Activated CD4-positive, alpha-beta T cell treated with anti-CD3 and anti-CD28 coated beads, Interleukin-2, amount 50 U/mL, for 24 hours (primary cell): ENCODE measurements at places on chromosomes 4 and X.

DNA sequence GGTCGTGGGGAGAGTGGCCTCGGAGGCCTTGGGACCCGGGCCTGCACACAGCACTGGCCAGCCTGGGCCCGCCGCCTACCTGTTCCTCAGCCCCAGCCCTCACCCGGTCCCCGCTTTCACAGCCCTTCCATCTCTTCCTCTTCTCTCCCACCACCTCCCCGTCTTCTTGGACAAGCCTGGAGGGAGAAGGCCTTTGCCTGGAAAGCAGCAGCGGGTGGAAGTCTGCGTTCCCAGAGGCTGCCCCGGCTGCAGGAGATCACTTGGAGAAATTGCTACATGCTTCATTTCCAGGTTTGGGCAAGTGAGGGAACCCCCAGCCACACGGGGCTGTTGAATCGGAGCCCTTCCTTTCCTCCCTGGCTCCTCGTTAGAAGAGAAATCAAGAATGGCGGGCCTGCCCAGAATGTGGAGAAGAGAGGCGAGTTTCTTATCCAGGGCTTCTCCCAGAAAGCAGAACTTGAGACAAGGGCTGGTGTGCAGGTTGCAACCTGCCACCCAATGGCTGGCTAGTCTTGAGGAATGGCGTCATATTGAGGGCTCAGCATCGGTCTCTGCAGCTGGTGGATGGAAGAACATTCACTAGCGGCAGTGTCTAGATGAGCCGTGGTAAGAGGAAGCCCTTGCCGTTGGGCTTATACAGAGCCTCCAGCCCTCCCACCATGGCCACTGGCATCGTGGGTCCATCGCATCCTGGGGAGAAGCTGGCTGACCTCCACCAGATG is 1.2 kb upstream of the PDZD4 start:
- DNase-seq: no peak

DNA sequence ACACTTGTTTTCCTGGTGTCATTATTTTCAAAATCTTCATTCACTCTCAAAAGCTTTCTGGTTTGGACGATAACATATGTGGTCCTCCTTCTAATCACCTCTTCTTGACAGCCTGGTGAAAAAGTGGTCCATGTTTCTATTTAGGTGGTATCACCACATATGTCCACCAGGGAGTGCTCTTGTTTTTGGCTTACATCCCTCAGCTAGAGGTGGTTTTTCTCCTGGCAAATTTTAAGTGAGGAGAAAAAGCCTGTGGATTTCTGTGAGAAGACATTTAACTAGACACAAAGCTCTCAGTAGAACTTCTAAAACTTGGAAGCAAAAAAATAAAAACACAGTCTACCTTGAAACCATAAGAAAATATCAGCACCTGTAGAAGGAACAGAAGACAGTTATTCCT is 58.0 kb upstream of the FRMPD4 start:
- DNase-seq: no peak

GRCh38 chr4:128565565-128566186 is 243.8 kb upstream of the JADE1 start:
- DNase-seq: no peak

DNA sequence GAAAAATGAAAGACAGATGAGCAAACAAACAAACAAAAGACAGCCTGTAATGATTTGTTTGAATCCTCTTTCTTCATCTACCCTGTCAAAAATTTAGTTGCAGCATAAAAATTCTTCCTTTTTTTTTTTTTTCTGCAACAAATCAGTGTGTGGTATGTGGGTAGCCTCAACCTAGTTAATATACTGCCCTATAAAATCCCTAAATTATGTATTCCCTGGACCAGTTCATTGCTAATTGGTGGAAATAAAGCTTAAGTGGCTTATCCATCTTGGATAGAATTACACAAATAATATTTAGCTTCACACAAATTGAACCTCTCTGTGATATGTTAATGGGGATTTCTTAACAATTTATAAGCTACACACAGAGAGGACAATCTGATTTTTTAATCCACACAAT is 208.4 kb downstream of the NDST4 start:
- no peak for DNase-seq

GRCh38 chrX:8673201-8673600 is 58.7 kb downstream of the ANOS1 start:
- no peak for DNase-seq

DNA sequence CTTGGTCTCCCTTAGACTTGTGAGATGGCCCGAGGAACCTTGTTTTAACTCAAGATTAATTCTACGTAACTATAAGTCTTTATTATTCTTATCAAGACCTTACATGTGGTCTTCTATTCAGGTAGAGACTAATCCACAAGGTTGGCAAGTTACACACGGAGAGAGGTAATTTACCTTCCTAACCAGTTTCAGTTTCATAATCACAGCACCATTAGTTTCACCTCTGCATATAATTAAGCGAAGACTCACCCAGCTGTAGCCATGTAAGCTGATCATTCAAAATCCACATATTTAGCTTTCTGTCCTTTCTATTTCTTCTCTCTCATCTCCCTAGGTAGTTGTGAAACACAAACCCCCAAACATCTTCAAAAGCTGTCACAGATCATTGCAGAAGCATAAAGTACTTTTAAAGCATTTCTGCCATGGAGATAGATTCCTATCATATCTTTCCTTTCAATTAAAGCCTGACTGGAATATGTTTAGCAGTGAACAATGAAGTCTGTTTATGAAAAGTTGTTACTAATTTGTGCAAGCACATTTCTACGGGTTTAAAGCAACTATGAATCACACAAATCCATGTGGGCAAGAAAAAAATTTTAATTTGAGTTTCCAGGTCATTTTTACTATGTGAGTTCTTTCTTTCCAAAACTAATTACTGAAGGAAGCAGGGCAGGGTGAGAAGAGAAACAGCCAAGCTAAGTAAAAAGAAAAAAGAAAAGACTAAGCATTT is 78.5 kb downstream of the BTC start:
- DNase-seq: no peak

GRCh38 chr4:144989306-144989705 is 108.7 kb downstream of the ANAPC10 start:
- DNase-seq: no peak

DNA sequence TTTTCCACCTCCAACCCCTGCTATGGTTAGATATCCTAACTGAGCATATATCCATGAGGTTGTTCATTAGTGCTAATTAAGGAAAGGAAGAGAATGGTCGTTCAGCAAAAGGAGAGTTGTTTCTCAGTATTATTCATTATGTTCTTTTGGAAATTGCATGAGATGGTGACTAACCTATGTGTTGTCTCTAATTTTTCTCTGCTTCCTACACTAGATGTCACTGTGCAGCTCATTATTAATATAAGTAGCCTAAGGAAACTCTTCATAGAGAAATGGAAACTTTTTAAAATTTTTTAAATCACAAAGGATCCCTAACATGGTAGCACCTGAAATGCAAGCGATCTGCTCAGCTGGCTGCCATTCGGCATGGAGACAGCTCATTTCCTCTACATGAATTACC is 67.7 kb upstream of the FAM9A start:
- DNase-seq: no peak

GRCh38 chr4:1984406-1985191 is 24.2 kb downstream of the NELFA start:
- DNase-seq: no peak

DNA sequence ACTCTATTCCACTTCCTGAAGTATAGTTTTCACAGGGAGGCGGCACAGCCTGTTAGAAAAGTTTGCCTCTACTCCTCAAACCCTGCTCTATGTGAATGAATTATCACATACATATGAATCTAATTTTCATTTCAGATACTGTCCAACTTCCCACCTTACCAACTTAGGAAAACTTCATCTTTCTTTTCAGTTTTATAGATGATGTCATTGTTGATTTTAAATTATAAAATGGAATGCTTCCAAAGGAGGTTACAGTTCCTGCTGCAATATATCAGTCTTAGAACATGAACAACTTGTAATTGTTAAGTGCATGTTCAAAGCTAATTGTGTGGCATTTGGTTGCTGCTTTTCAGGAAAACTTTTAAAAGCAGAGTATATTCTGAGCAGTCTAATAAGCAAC is 92.4 kb downstream of the NEUROG2 start:
- no peak for DNase-seq

- DNase-seq: no peak
Observed at GRCh38 chr4:44927399-44928380, 201.3 kb upstream of the GNPDA2 start.

DNA sequence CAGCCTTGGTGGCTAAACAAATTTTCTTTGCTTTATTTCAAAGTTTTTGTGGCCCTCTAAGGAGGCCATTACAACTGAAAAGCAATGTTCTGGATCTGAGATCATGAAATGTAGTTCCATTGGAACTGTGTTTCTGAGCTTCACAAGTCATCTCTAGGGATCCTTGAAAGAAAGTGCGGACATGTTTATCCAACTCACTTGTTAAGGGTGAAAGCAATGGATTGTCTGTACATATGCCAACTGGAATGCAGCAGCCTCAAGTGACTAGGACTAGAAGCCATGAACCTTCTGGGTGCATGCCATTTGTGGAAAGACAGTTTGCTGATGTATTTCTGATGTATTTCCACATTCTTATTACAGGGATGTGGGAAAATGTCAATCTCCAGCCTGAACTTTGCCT is 36.7 kb upstream of the KLHL13 start:
- DNase-seq: no peak

DNA sequence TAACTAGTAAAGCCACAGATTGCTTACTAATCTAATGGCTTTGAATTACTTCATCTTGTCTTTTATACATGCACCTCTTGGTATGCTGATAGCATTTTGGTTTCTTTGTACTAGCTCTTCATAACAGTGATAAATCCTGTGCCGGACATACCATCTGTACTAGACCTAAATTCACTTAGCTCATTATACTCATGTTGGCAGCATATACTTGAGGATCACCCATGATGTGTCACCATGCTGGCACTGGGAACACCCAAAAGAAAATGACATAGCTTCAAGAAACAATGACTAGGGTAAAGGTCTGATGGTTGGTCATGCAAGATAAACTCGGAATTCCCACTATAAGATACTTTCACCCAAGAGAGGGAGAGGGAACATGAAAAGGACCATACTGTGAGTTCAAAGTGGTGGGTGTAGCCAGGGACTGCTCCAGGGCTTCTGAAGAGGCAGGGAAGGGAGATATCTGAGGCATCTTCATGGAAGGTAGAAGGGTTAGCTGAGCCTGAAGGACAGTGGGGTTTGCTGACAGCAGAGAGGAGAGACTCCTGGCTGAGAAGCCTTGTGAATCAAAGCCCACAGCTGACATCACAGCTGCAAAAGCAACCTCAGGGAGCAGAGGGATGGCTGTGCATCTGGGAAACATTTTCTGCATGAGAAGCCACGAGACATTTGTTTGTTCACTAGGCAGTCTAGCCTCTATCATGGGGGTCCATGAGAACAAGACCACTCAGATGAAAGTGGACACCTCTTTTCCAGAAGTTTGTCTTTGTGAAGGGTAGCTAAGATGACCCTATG is 314.2 kb downstream of the RAB28 start:
- no peak for DNase-seq

DNA sequence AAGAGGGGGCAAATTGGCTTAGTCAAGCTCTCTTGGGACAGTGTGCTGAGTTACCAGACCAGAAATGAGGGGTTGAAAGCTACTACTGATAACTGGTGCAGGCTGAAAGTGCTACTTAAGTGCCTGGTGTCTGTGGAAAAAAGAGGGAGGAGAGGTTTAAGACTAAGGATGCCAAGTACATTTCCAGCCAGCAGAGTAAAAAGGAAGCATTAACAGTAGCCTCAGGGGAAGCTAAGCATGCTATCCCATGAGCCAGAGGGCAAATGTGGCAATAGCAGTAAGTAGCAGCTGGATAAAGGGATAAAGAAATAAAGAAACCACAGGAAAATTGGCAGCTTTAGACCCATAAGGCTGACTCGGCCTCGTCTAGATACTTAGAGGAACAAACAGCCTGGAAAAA is 196.3 kb upstream of the MAB21L2 start:
- no peak for DNase-seq

DNA sequence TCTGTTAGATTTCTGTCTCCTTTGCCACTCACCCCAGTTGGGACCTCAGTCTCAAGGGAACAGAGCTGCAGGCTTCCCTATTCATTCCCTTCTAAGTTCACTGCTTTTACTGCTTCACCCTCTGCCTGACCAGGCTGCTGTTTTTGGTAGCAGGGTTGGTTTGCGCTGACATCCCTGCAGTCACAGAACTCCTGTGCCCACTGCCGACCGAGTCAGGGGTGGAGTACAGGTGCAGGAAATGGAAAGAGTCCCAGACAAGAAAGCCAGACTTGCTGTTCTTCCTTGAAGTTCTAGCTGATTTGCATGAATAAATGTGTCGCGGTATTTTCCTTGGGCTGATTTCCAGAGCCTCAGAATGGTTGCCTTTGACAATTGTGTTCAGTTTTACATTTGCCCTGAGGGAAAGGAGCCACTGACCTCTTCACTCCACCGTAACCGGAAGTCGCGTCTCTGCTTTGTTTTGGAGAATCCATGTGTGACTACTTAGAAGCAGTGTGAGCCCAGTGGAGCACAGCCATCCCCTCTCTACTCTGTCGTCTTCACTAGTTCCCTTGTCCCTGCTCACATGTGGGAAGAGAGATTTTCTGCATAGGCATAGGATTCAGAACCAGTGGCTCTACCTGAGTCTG is 84.8 kb downstream of the TNIP2 start:
- DNase-seq: no peak

- DNase-seq: no peak
Observed at GRCh38 chr4:41381384-41381783, 124.7 kb downstream of the UCHL1 start.

DNA sequence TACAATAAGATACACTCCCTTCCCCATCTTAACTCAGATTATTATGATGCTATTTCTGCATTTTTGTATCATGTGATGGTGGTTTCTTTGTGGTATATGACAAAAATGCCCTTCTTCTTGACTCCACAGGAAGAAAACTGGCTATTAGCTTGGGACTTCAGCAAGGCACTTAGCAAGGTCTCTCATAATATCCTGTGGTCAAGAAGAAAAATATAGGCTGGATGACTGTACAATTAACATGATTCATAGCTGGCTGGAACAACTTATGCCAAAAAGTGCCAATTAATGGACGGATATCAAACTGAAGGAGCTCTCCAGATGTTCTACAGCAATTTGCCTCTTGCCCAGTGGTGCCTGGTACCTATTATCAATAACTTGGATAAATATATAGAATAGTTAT is 2.3 kb upstream of the MID1IP1 start:
- DNase-seq: no peak

GRCh38 chrX:117120700-117121099 is 657.9 kb upstream of the CT83 start:
- DNase-seq: no peak

GRCh38 chrX:47623540-47624027 is 3.9 kb upstream of the SYN1 start:
- DNase-seq: no peak

GRCh38 chrX:22135171-22135711 is 103.1 kb downstream of the PHEX start:
- DNase-seq: no peak

GRCh38 chr4:78704317-78704716 is 71.8 kb upstream of the BMP2K start:
- no peak for DNase-seq
